Sigmoid colon (tissue), 7 donors: ENCODE measurements at places on chromosomes 1 and 21. TPM values are rescaled to one million over a fixed set of nuclear protein-coding genes. Genes with fewer than 3 reads are reported as not detected.

PBXIP1 gene
- 178 TPM for total RNA-seq

HPCA gene
- total RNA-seq = not detected

- no peaks in the 10 kb centered on the region for H3K36me3 ChIP-seq
- no peak overlapping the region for H3K4me3 ChIP-seq
- no peaks in the 10 kb centered on the region for H3K4me1 ChIP-seq
- DNase-seq = no peak
- no peaks in the 10 kb centered on the region for H3K27me3 ChIP-seq
- no peak overlapping the region for H3K27ac ChIP-seq
Observed at GRCh38 chr1:67987046-67987799, 63.2 kb downstream of the DIRAS3 start.

EPS8L3 gene
- total RNA-seq = not detected

GRCh38 chr1:22025368-22026155 lies 24.1 kb downstream of the CELA3A start:
- H3K36me3 ChIP-seq = no peaks in the 10 kb centered on the region
- H3K4me3 ChIP-seq = peak overlapping the region; percentile 97
- H3K27ac ChIP-seq = peak overlapping the region; percentile 99
- peaks cover 29% of the 10 kb centered on the region for H3K4me1 ChIP-seq

MNDA gene
- 1.9 TPM for total RNA-seq

GRCh38 chr1:31669433-31669785 lies 24.7 kb upstream of the PEF1 start:
- DNase-seq = no peak
- peaks cover 73% of the 10 kb centered on the region for H3K4me1 ChIP-seq
- no peaks in the 10 kb centered on the region for H3K27me3 ChIP-seq
- peaks cover 20% of the 10 kb centered on the region for H3K36me3 ChIP-seq
- H3K4me3 ChIP-seq = peak overlapping the region; percentile 26

TP73 gene
- total RNA-seq = not detected
